CD4-positive, alpha-beta T cell treated with Interleukin-15 for 4 hours (primary cell): ENCODE measurements at places on chromosomes 3 and 15.

DNA sequence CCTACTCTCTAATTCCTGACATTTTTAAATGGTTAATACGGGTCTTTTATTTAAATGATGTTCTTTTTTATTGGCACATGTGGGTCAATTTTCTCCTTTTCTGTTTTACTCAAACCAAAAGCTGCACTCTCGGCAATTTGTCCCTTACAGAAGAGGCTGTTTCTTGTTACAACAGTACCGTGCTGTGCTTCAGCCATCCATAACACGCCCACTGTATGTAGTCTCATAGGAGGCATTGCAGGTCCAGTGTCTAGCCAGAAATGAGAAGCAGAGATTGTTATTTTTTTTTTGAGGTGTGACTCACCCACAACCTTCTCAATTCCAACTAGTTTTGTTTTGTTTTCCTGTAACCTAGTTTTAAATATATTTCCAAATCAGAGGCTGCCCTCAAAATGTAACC, 164.6 kb downstream of the GMNC start:
- DNase-seq, result no peak

GRCh38 chr3:115251509-115251908, 104.4 kb upstream of the ZBTB20 start:
- no peak for DNase-seq

DNA sequence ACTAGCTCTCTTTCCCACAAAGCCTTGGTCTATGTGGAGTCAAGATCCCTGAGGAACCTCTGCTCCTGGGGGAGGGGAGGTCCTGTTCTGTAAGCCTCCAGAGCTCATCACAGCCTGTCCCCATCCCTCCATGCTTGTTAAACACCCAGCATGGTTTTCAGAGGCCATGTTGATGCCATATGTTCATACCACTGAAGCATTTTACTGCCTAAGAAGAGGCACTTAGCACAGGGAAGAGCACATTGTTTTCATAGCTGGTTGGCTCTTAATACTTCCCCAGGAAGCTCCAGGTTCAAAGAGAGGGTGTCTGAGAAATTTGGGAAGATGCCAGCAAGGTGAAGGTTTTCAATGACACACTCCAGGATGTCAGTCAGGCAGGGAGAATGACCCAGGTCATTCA, 25.6 kb downstream of the CPNE4 start:
- no peak for DNase-seq

DNA sequence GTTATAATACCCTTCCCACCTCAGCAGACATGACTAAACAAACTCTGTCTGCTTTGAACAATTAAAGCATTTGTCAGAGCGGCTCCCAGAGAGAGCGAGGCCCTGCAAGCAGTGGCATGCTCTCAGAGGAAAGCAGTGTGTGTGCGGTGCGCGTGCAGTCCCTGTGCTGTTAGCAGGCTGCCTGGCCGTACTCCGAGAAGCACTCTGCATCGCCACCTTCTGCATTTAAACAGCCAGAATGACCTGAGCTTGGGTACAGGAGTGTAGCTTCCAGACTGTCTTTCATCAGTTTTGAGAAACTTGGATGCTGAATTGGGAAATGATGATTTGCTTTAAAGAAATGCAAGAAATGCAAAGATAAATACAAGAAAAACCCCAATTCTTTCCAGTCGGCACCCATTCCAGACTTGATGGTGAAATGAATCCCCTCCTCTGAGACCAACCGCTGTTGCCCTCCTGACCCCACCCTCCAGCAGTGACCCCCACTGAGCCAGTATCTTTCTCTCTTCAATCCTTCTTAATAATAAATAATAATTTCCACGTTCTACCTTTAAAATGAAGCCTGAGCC, 113.5 kb downstream of the VGLL4 start:
- DNase-seq, result no peak

DNA sequence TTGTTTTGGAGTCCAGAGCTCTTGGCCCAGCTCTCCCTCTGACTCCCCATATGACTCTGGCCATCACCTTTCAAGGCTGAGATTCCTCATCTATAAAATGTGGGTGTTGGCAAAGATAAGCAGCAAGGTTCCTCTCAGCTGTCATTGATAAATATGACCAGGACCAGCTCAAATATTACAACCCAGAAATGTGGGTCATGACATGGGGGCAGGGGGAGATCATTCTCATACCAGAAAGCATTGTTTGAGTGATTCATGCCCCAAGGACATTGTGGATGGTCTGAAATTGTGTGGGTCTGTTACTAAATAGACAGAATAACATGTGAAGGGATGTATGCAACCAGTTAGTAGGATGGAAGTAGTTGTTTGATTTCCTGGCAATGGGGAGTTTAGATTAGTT, 13.9 kb downstream of the UPK1B start:
- no peak for DNase-seq

DNA sequence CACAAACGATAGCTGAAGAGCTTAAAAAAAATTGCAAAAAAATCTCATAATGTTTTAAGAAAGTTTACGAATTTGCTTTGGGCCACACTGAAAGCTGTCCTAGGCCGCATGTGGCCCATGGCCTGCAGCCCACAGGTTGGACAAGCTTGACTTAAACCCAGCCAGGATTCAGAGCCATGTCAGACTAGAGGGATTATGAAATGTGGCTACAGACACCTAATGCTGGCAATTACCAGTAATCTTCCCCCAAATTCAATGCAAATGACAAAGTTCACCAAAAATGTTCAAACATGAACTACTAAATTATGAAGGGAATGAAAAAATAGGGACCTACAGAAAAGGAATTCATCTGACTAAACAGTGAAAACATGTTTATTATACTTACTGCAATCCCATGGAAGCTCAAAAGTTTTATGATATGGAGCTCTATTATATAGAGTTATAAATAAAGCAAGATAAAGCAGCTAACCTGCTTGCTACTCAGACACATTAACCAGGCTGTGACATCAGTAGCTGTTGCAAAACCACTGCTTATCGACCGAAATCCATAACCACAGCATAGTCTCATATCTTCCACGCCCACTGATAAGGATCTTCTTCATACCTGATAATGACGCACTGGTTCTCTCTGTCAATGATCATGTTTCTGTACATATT, 49.2 kb downstream of the LDHAL6B start:
- DNase-seq, result peak; percentile 18

DNA sequence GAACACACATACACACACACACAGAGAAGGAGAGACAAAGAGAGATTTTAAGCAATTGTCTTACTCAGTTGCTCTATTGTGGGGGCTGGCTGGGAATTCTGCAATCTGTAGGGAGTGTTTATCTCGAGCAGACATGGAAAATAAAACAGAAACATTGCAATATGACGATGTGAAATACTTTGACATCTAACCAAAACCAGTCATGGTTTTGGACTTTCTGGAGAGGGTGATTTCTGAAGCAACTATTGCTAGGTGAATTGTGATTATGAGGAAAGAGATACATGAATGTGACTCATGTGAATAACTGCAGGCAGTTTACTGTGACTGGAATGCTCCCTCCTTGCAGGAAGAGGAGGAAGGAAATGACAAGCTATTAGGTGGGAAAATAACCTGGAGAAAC, 12.3 kb upstream of the PHLDB2 start:
- DNase-seq, result no peak

DNA sequence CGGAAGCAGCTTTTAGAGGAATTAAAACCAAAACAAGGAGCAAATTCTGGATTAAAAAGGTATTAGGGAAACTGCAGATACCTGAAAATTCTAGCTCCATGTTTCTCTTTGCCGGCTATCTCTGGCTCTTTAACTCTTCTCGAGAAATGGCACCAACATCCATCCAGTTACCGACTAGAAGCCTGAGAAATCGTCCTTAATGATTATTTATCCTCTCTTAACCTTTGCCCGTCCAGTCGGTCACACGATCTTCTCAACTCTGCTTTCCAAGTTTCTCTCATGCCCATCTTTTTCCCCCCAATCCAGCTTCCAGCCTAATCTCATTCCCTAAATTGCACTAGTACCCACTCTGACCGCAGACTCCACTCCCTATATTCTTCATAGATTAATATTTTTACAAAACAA, 596 bp upstream of the SGO1 start:
- no peak for DNase-seq

DNA sequence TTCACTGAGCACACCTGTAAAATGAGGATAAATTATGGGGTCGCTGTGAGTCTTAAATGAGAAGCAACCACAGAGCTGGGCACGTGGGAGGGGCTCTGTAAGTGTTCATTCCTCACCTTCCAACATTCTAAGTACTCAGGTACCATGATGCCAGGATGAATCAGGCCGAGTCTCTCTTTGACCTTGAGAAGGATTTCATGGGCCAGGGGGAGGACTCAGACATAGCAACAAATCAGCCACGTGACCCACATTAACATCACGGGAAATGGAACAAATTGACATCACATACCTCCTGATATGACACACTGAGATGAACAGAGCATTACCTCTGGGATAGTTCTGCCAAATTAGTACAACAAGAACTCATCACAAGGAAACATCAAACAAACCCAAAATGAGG, 35.2 kb upstream of the USP3 start:
- peak; percentile 37 for DNase-seq

DNA sequence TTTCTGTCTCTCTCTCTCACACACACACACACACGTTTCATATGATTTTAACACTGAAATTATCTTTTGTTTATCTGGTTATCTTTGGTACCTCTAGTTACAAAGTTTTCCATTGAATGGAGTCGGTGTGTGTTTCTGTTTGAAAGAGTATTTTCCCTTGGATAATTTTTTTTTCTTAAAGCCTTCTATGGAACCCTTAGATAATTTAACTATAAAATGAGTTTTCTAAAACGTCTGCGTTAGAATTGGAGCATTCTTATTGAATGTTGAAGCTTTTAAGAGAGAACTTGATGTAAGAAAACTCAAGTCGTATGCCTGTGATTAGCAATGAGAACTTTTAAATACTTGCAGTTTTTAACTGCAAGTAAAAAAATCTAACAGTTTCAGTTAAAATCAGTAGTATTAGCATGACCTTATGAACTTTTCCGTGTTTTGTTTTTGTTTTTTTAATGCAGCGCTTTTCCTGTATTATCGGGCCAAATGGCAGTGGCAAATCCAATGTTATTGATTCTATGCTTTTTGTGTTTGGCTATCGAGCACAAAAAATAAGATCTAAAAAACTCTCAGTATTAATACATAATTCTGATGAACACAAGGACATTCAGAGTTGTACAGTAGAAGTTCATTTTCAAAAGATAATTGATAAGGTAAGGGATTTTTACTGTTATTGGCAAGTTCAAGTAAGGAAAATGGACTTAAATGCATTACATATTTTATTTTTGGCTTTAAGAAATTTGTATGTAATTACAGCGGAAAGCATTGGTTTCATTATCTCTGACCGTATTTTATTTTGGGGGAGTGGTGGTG, 3.0 kb downstream of the SMC4 start:
- no peak for DNase-seq

DNA sequence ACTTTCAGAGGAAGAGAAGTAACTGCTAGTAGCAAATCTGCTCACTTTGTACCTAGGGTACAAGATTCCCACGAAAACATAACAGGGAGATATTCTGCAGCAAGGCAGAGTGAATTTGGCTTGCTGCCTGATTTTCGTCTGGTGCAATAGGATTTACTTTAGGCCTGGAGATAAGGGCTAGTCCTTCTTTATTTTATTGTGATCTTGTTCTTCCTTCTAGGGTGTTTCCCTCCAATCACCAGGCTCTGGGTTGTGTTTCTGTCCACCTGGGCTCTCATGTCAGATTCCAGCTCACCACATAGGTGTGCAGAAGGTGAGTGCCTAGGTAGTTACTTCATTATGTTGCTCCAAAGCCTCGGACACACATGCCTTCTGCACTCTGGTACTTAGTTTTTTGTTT, 211.8 kb upstream of the RGMA start:
- no peak for DNase-seq

GRCh38 chr3:193207290-193208273, 33.4 kb upstream of the PLAAT1 start:
- no peak for DNase-seq

DNA sequence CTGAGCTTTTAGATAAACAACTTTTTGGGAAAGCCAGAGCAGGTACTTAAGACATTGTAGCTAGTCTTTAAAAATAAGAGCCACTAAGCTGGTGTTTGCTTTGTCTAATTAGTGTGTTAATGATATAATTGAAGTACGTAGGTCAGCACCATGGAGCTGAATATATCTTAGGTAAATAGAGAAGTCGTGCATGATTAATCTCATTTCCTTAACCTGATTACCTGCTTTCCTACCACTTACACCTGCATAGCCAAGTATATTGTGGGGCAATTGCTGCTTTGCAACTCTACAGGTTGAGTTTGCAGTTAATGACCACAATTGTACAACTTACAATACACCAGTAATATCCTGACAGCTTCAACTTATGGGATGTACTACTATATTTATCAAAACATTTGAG, 17.6 kb upstream of the TOPAZ1 start:
- DNase-seq, result no peak

DNA sequence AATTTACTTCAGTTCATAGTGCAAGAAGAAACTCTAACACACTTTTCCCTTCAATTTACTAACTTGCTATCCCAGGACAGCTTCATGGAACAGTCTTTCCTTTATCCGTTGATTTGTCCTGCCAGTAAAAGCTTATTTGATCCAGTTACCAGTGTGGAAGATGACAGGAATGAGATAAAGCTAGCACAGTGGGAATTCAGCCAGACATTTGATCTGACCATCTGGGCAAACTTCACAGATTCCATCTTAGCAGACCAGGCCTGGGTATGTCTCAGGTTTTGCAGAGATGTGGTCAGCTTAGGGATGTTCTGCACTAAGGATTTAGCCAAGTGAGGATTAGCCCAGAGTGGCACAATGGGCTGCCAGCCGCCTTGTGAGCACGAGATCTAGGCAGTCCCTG, 19.7 kb downstream of the CEMIP start:
- no peak for DNase-seq
